ENCODE measurements at places on chromosomes 13 and 19.

GRCh38 chr13:47917022-47917574 lies 84.0 kb downstream of the SUCLA2 start:
- no peak for DNase-seq

DNA sequence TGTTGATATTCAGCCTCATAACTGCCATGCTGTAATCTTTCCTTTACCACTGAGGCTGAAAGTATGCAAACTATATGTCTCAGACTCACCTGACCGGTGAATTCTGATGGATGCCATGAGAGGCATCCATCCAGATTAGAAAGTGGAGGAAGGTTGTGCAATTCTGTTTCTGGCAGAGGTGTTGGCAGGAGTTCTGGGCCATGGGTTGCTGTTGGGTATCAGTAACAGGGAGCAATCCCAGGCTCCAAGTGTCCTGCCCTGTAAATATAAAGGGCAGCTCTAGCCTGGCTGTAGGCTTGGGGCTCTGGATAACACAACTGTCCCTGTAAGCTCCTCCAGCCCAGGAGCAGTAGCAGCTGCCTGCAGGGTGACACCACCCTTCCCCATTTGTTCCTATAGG lies 77.4 kb upstream of the ABCC4 start:
- no peak for DNase-seq

DNA sequence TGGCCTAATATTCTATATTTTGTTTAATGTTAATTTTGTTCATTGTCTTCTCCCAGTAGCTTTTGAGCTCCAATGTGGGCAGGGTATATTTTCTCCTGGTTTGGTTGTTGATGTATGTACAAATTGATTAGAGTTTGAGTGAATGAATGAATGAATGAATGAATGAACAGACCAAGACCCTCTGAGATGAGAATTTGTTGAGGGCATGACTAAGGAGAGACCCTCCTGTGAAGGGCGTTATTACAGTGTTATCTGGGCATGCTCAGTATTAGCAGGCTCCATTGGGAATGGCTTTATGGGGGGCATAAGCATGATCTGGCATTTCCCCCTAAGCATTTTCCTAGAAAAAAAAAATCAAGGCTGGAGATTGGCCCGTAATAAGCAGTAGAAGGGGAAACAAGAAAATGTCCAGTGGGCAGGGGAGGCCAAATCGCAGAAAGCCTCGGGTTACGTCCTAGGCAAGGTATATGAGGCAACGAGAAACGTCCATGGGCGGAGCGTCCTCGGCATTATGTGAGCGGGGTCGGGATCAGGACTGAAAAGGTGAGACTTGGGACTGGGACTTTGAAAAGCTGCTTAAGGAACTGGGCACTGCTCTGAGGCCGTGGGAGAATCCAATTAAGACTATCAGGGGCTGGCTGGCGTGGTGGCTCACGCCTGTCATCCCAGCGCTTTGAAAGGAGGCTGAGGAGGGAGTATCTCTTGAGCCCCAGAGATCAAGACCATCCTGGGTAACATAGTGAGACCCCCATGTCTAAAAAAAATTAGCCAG lies 904 bp upstream of the ARHGAP33 start:
- DNase-seq = no peak

DNA sequence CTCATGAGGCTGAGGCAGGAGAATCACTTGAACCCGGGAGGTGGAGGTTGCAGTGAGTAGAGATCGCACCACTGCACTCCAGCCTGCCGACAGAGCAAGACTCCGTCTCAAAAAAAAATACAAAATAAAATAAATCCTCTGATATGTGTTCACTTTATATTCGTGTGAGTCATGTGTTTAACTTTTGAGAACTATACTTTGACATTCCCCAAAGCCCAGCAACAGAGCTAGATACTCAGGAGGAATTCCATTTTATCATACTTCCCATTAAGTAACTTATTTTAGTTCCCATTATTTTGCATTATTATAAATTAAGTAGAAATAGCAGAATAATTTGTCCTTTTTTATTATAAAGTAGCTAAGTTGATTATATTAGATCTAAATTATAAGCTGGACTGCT lies 3.3 kb upstream of the CHAMP1 start:
- DNase-seq = no peak

- no peak for DNase-seq
Measured at GRCh38 chr13:81012031-81012430, 671.1 kb upstream of the SPRY2 start.

- no peak for DNase-seq
Measured at GRCh38 chr13:63942372-63942771, 2526.7 kb upstream of the PCDH20 start.

- no peak for DNase-seq
Measured at GRCh38 chr19:3522421-3523360, 16.3 kb upstream of the TEKTIP1 start.

GRCh38 chr19:34173193-34173956 lies 1.1 kb downstream of the LSM14A start:
- DNase-seq = no peak

GRCh38 chr13:79679334-79679733 lies 198.4 kb downstream of the NDFIP2 start:
- peak; percentile 15 for DNase-seq

- no peak for DNase-seq
Measured at GRCh38 chr13:43425234-43425633, 361.5 kb downstream of the ENOX1 start.

DNA sequence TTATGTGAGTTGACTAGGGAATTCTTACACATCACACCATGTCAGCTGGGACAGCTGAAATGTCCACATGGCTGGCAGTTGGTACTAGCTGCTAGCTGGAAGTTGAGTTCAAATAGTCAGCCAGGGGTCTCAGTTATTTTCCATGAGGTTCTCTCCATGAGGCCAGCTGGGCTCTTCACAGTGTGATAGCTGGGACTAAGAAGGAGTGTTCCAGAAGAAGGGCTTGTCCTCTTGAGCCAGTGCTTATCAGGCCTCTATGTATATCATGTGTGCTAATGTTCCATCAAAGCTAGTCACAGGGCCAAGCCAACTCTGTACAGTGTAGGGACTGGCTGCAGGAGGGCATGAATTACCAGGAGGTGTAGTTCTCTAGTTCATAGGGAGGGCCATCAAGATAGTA lies 11.8 kb downstream of the USPL1 start:
- DNase-seq = no peak

GRCh38 chr13:51349016-51349415 lies 9.5 kb downstream of the SERPINE3 start:
- DNase-seq = no peak

DNA sequence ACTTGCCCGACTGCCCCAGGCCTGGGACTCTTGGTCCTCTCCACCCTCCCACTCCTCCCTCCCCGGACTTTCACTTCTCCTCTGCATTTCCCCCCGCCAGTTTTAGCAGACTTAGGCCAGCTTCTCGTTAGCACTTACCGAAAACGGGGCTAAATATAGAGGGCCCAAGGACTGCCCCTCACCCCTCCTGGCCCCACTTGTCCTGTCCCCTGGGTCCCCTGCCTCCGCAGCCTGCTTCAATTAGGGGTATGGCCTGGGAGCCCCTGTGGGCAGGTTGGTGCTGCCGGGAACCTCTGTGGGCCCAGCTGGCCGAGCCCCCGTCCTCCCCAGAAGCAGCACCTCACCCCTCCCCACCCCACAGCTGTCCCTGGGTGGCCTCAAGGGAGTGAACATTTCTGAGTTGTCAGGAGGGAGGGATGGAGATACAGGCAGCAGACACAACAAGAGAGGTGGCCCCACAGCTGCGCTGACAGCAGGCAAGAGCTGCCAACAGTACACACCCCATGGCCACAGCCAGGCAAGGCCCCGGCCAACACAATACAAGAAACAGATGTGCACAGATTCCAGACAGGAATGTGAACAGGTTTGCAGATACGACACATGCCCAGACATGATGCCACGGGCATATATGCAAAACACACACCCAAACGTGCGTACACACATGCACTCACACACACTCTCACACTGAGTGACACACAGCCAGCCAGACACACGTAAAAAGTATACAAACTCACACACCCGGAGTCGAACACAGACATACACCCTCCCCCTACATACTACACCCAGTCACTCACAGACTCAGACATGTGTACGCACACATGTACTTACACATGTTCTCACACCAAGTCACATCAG lies 2.6 kb downstream of the POU2F2 start:
- DNase-seq = no peak

DNA sequence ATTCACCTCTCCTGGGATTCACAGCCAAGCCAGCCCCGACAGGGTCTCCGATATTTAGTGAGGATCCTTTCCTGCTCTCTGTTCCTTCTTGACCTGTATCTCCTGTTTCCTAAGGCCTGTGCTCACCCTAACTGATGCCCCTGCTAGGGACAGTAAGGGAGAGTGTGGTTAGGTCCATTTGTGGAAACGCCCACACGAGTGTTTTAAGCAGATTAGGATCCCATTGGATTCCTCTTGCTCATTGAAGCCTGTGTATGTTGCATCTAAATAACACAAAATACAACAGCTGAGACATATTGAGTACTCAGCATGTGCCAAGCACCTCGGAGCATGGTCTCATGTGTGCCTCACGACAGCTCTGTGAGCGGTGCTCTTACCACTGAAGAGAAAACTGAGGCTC lies 64.9 kb downstream of the EFNB2 start:
- DNase-seq = no peak

GRCh38 chr19:39157275-39157996 lies 31.9 kb downstream of the PAK4 start:
- DNase-seq = no peak

DNA sequence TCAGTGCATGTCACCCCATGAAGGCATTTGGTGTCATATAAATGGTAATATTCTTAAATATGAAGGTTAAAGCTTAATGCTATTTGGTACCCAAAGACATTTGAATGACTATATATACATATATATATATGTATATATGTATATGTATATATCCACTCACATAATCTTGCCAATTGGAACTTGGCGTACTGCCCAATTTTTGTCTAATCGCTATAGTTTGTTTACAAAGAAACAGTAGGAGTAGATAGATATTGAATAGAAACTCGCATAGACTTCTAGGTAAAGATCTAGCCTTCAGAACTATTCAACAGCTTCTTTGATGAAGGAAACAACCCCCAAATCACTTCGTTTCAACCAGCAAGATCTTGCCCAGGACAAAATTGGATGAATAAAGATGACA lies 24.1 kb downstream of the KLF5 start:
- no peak for DNase-seq

- no peak for DNase-seq
Measured at GRCh38 chr13:27622102-27622820, 569 bp downstream of the POLR1D start.

- no peak for DNase-seq
Measured at GRCh38 chr13:94854688-94855087, 142.3 kb upstream of the SOX21 start.

Data from activated naive CD4-positive, alpha-beta T cell treated with anti-CD3 and anti-CD28 coated beads, Interleukin-2, amount 50 U/mL, for 16 hours (primary cell).